ENCODE measurements at places on chromosomes 7 and 10.

- no peak for DNase-seq
Measured at GRCh38 chr10:114556236-114557122, 101.6 kb downstream of the ABLIM1 start.

- no peak for DNase-seq
Measured at GRCh38 chr7:158328376-158329013, 259.1 kb downstream of the PTPRN2 start.

DNA sequence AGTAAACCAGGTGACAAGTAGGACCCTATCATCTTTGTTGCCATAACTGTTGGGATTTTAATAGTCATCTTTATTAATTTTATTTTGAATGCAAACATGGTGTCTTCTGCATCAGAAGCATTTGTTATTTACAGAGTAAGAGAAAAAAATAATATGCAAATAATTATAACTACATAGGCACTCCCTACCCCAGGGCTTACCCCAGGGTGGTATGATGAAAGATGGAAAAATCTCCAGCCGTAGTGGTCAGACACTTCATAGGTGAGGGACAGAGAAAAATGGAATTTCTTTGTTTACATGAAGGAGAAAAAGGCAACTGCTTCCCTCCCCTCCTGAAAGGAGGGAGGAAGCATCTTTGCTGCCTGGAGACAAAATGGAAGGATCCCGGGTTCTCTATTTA is 29.7 kb downstream of the STOX1 start:
- DNase-seq = no peak

DNA sequence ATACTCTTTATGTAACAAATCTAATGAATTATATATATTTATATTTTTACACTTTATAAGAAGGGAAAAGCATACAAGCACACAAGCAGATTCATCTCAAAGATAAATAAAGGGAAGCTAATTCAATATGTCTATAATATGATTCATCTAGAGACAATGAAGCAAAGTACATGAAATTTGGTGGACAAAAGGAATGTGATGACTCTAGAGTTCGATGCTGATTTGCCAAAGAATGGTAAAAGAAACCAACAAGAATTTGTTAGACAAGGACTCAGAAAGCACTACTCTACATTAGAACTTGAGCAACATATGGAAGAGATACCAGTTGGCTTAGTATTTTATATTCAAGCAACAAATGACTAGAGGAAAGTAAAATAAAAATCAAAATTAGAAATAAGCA is 536.5 kb upstream of the TEX47 start:
- no peak for DNase-seq

DNA sequence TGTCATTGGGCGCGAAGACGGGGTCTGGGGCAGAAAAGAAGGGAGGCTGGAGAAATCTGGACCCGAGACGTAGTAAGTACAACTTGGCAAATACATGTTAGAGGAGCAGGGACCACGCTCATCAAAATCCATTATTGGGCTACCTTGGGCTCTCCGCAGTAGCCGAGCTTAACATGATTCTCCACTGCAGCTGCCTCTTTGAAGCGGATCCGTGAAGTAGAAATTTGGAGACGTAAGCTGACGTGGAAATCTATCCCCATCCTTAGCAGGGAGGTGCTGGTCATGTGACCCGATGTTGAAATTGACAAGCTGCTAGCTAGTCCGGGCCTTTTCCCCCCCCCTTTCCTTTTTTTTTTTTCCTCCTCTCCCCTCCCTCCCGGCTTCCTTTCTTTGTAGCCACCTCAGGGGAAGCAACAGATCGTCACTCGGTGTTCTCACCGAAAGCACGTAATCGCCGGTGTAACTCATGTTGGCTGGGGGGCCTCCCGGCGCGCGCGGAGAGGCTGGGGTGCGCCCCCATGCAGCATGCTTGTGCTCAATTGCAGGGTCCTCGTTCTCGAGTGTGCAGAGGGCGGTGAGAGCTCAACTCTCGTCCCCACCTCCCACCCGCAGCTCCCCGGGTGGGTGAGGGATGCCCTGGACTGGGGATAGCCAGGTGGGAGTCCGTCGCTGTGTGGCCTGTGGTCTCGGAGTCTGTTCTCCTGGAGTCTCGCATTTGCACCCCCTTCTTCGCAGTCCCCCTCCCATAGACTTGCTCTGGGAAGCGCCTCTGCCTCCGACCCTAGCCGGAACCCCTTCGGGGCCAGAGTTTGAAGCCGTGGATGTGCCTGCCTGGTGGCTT is at the start of gene HOXA11:
Gene HOXA11, minus strand, starts transcription at position 220 of the 841 bp plus-strand sequence. Its CDS starts 88 bp downstream, at position 132.
- no peak for DNase-seq

GRCh38 chr10:30581779-30582380 is 47.7 kb downstream of the LYZL2 start:
- no peak for DNase-seq

GRCh38 chr7:41104631-41105030 is 598.3 kb downstream of the INHBA start:
- DNase-seq = no peak

DNA sequence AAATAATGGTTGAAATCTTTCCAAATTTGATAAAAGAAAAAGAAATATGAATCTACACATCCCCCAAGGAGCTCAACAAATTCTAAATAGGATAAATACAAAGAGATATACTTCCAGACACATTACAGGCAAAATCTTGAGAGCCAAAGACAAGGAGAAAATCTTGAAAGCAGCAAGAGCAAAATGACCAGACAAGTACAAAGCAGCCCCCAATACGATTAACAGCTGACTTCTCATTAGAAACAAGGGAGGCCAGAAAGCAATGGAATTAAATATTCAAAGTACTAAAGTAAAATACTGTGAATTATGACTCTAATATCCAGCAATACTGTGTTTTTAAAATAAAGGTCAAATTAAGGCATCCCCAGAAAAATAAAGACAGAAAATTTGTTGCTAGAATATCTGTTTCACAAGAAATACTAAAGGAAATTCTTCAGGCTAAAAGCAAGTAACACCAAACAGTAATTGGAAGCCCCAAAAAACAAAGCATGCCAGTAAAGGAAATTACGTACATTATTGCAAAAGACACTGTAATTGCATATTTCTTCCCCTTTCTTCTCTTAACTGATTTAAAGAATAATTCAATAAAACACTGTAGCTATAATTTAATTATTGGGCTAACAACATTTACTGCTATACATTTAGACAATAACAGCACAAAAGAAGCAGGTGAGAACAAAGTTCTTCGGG is 36.4 kb downstream of the ZNF438 start:
- no peak for DNase-seq

GRCh38 chr7:114988755-114989375 is 67.0 kb downstream of the MDFIC start:
- DNase-seq = no peak

DNA sequence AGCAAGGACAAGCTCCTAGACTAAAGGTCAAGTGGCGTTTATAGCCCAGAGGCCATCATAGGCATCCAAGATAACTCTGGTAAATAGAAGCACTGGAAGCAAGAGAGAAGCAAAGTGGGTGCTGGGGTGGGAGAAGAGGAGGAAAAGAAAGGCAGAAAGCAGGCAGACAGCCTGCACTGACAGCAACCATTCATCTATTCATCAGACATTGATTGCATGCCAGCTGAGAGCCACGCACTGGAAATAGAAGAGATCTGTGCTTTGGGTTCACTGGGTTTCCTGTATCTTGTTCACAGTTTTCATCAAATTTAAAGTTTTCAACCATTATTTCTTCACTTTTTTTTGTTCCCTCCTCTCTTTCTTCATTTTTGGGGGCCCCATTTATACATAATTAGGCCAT is 4.7 kb upstream of the SLIT1 start:
- no peak for DNase-seq

DNA sequence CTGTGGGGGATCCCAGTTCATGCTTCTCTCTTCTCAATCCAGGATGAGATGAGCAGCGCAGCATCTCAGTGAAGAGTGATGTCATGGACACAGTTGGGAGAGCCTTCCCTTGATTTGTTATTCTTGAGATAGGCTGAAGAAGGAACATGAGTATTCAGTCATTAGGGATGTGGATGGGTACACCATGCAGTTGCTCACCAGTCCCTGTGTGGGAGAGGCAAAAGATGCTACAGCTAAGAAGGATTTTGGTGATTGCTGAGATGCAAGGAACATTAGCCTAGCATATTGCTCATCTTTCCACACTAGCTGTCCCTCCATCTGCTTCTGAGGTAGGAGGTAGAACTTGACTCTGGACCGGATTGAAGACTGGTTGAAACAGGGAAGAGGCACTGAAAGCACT is 179.6 kb downstream of the GALNT17 start:
- DNase-seq = no peak

GRCh38 chr10:75841266-75841665 is 409.8 kb downstream of the LRMDA start:
- DNase-seq = no peak

DNA sequence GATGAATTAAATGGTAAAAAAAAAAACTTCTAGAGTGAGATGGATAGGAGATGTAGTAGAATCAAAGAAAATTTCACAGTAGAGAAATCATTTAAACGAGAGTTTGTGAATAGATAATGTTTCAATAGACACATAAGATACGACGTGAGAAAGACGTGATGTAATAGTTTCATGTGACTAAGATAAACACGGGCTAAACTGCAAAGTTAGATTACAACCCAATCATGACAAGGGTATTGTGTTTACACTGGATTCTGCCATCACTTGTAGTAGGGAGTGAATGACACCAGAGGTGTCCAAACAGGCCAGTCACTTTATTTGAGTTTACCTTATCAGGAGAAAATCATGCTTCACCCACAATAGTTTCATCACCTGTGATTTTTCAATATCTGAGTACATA is 21.6 kb downstream of the SEMA3D start:
- DNase-seq = no peak

GRCh38 chr7:101365956-101366355 is 3.3 kb downstream of the COL26A1 start:
- no peak for DNase-seq
